ENCODE measurements at places on chromosomes 16 and 17. TPM values are rescaled to one million over a fixed set of nuclear protein-coding genes. Genes with fewer than 3 reads are reported as not detected.

GRCh38 chr17:42188749-42189650 is 3.7 kb upstream of the HCRT start:
- no peak for DNase-seq

The KRT28 gene
- not detected for total RNA-seq

DNA sequence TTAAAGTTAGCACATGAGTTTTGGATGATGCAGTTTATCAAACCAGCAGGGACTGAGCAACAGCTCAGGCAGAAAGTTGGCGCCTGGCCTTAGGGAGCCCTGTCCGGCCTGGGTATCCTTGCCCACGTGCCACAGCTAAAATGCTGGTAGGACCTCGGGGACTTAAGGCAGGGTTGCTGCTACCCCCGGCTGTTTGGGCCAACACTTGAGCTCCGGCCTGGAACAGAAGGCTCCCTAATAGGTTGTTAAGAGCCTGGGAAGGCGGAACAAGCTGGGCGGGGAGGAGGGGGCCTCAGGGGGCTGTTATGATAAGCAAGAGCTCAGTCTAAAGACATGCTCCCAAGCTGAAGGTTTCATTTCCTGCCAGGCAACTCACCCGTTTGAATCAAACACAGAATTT is 39.7 kb downstream of the CUEDC1 start:
- no peak for DNase-seq

- no peak for DNase-seq
Observed at GRCh38 chr17:54191261-54191660, 368.5 kb downstream of the KIF2B start.

DNA sequence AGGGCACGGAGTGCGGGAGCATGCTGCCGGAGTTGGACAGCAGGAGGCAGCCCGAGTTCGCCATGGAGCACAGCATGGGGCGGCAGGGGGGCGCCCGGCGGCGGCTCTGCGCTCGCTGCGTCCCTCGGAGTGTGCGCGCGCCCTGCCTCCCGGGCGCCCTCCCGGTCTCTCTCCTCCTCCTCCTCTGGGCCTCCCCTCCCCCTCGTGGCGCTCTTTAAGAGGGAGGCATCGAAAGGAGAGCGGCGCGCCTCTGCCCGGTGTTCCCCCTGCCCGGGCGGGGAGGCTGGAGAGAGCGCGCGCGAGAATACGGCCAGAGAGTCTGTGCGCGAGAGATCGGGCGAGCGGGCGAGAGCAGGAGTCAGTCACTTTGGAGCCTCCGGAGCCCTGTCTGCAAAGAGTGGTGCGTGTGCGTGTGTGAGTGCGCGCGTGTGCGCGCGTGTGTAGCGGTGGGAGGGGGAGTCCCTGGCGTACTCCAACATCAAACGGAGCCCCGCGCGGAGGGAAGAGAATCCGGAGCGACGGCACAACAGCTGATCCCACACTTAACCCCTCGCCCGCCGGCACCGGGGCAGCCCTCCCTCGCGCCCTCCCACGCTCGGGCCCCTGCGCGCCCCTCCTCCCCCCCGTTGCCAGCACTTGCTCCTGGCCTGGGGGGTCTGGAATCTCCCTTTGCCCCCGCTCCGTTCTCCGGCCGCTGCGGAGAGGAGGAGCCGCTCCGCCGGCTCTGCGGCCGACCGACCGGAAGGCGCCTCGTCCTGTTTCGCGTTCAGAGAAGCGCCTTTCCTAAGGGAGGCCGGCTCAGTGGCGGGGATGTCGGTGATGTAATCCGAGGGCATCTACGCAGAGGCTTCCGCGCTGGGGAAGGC is 108.9 kb downstream of the ENGASE start:
- peak; percentile 48 for DNase-seq

- no peak for DNase-seq
Observed at GRCh38 chr16:23505671-23506605, 4.4 kb downstream of the GGA2 start.

The ABCA9 gene
- not detected for total RNA-seq

The KRT31 gene
- total RNA-seq = not detected

The CD300A gene
- not detected for total RNA-seq

DNA sequence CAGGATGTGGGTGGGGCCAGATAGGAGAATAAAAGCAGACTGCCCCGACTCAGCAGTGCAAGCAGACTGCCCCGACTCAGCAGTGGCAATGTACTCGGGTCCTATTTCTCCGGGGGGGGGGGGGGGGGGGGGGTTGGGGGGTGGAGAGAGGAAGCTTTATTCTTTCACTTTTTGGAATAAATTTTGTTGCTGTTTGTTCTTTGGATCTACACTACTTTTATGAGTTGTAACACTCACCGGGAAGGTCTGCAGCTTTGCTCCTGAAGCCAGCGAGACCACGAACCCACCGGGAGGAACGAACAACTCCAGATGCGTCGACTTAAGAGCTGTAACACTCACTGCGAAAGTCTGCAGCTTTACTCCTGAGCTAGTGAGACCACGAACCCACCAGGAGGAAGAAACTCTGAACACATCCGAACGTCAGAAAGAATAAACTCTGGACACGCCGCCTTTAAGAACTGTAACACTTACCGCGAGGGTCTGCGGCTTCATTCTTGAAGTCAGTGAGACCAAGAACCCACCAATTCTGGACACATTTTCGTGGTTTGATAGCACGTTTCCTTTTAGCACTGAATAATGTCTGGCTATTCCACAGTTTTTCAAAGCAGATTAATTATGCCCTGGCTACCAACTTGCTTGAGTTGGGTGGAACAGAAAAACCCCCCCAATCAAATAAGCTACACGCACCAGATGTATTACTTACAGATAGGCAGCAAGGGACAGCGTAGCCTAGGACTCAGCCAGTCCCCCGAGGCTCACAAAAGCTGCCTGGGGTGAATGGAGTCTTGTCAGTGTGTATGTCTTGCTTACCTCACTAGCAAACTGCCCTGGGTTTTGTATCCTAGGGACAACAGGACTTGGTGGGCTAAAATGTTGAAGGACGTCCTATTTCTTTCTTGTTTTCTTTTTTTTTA is 11.9 kb downstream of the FZD2 start:
- peak; percentile 58 for DNase-seq

DNA sequence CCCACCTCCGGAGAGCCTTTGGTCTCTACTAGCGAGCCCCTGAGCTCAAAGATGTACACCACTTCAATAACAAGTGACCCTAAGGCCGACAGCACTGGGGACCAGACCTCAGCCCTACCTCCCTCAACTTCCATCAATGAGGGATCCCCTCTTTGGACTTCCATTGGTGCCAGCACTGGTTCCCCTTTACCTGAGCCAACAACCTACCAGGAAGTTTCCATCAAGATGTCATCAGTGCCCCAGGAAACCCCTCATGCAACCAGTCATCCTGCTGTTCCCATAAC is 702 bp downstream of the SPN start:
- no peak for DNase-seq

- DNase-seq = no peak
Observed at GRCh38 chr17:69828087-69828486, 246.9 kb upstream of the KCNJ16 start.

The NSF gene
- total RNA-seq = 65.1 TPM

DNA sequence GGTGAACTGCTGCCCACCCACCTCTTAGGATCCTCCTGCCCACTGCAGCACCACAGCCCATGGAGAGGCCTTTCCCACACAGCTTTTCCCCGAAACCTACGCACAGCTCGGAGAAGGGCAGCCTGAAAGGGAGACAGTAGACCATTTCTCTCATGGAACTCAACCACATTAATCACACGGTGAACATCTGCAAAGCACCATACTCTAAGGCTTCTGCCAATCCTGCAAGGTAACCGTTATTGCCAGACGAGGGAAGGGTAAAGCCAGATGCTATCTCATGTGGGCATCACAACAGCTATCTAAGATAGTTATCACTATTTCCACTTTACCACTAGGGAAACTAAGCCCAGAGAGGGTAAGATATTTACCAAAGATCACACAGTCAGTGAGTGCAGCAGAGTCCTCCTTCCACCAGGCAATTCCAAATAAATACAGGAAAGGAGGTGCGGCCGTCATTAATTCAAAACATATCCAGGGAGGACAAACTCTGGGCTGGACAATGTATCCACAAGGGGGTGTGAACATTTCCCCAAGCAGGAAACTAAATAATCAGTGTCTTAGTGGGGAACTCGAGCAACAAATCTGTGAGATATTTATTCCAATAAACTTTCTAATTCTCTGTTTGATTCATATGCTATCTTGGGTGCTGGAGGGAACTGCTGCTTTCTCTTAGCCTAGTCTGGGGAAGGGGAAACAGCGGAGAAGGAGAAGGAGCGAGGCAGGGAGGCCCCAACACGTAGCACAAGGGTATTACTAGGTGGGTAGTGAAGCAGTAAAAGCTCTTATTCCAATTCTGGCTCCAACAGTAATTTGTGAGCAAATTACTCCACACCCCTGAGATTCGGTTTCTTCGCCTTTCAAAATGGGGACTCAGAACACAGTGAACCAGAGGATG is 723 bp downstream of the TMEM186 start:
- no peak for DNase-seq

The IRX6 gene
- not detected for total RNA-seq

- no peak for DNase-seq
Observed at GRCh38 chr17:45101883-45102811, 30.2 kb downstream of the PLCD3 start.

Measured in MG63 (cell line).